ENCODE measurements at places on chromosomes 11 and 22.

GRCh38 chr11:63835158-63835545, 3.8 kb upstream of the MARK2 start:
- no peak for DNase-seq

DNA sequence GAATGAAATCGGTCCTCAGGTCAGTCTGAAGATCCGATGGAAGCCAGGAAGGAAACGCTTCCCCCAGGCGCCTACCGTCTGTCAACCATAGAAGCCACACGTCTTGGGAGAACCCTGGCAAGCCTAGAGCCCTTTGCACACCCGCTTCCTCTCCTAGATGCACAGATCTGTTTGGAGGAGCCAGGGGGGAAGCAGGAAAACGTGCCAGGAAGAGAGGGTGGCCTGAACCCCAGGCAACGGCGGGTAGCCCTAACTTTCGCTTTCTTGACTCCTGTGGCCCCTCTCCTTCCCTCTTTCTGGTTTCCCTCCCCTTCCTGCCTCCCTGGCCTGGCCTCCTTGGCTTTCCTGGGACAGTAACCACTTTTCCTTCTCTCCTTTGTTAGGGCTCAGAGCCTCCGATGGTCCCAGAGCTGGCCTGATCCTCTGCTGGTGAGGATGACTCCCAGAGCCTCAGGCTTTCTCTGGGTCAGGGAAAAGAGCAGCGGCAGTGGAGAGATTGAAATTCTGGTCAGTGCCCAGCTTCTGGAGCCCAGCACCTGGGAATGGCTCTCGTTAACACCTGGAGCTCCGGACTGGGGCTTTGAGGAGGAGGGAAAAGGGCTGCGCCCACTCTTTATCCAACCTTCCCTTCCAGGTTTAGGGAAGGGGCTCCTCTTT, 2.1 kb downstream of the FXYD6 start:
- no peak for DNase-seq

- no peak for DNase-seq
Measured at GRCh38 chr11:115271643-115272042, 232.6 kb downstream of the CADM1 start.

GRCh38 chr11:18294862-18295261, 27.1 kb downstream of the HPS5 start:
- no peak for DNase-seq

DNA sequence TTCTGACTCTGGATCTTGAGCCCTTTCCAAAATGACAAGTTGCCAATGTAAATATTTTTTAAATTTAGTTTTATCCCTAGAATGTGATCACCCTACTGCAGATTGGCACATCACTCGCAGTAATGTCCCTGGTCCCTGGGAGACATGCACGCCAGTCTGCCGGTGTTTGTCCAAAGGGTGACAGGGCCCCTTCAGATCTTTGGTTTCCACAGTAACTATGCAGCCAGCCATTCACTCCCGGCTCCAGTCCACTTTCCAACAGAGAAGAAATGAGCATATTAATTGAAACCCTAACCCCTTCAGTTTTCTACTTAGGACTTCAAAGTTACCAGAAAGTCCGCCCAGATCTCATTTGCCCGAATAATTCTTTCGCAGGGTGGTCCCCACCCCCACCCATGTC, 25.8 kb upstream of the RASSF10 start:
- no peak for DNase-seq

GRCh38 chr11:73275381-73275750, 3.2 kb downstream of the P2RY6 start:
- no peak for DNase-seq

- no peak for DNase-seq
Measured at GRCh38 chr11:74806267-74806666, 57.6 kb downstream of the RNF169 start.

GRCh38 chr11:110358336-110358735, 61.9 kb upstream of the RDX start:
- DNase-seq: no peak

DNA sequence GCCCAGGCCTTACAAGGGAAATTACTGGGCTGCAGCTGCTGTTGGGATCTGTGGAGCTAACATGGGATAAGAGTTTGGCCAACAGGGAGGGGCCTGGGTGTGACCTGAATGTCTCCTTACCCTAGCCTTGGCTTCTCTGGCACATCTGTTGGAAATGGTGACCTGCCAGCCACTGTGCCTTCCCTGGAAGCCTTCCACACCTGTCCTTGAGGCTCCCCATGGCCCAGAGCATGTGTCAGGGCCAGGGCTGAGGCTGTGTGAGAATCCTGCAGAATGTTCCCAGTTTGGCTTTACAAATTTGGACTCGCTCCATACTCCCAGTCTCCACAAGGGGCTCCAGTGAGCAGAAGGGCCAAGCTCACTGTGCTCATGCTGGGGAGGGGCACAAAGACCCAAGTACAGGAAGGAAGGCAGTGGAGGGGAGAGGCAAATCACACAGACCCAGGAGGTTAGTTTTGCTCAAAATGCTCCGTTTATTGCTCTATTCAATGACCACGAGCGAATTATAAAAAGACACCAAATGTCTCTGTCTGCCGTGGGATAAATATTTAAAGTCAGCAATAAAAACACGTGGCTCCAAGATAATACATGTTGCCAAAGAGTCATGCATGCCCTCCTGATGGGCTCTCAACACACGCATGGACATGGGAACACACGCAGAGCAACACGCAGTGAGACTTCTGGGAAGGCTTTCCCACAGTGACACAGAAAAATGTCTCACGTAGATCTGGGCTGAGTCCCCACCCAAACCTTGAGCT, 1.7 kb upstream of the IGSF22 start:
- peak; percentile 50 for DNase-seq

- DNase-seq: no peak
Measured at GRCh38 chr11:75820645-75821044, 5.6 kb downstream of the UVRAG start.

- no peak for DNase-seq
Measured at GRCh38 chr11:45089676-45090499, 56.6 kb upstream of the PRDM11 start.

DNA sequence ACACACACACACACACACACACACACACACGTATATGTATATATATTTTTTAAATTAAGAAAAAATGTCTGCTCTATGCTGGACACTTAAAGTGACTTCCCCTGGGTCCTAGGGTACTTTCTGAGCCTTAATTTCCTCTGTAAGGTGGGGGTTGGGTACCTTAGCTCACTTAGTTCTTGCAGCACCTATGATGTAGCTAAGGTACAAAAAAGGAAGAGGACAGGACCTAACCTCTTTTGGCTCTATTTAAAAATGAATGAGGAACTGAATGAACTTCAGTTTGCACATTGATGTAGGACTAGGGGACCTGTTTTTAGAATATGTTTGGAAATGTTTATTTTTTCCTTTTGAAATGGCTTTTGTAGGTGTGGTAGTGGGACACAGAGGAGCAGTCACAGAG, 11.1 kb downstream of the SREBF2 start:
- DNase-seq: no peak

- DNase-seq: no peak
Measured at GRCh38 chr11:112249871-112250610, 10.6 kb downstream of the PLET1 start.

- DNase-seq: no peak
Measured at GRCh38 chr11:64875369-64876228, 2.8 kb downstream of the EHD1 start.

DNA sequence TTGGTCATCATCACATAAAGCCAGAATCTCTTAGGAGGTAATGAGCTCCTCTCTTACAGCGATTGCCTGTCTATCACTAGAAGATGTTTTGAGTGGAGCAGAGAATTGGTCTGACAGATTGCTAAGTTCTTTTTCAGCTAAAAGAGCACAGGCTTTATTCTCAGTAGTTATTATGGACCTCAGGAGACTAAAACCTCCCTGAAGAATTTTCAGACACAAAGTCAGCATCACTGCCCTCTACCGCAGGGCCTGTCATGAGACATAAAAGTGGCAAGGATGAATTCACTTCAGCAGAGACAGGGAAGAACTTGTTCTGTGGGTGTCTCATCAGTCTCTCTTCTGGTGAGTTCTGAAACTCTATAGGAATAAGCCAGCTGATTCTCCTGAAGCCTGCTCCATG, at the start of gene OR51I2:
Gene OR51I2 (plus strand): TSS at position 301 of the 400 bp plus-strand sequence. CDS start 4,166 bp downstream, outside the sequence.
- no peak for DNase-seq

DNA sequence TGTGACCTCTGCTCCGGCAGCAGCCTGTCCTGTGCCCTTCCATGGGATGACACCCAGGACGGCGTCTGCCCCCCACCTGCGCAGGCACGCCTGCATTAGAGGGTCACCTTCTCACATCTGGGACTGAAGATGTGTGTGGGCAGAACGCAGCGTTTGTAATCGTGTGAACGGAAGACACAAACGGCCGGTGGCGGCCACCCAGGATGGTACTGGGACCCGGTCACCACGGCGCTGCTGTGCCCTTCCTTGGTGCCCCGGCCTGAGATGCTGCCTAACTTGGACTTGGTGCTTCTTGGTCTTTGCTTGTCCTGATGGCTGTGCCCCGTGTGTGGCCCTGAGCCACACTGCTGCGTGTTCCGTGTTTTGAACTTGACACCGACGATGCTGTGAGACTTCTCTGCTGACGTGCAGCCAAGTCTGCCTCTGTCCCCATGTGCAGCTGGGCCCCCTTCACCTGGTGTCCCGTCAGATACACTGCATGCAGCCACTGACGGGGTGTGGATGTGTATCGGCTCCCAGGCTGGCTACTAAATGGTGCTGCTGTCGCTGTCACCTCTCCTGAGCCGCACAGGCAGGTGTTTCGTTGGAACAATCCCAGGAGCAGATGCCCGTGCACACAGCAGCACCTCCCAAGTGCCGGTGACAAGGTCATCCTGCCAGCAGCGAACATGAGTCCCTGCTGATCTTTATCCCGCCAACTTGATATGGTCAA, 21.4 kb downstream of the YPEL1 start:
- DNase-seq: no peak

GRCh38 chr11:71210861-71211260, 41.5 kb downstream of the SHANK2 start:
- DNase-seq: no peak

DNA sequence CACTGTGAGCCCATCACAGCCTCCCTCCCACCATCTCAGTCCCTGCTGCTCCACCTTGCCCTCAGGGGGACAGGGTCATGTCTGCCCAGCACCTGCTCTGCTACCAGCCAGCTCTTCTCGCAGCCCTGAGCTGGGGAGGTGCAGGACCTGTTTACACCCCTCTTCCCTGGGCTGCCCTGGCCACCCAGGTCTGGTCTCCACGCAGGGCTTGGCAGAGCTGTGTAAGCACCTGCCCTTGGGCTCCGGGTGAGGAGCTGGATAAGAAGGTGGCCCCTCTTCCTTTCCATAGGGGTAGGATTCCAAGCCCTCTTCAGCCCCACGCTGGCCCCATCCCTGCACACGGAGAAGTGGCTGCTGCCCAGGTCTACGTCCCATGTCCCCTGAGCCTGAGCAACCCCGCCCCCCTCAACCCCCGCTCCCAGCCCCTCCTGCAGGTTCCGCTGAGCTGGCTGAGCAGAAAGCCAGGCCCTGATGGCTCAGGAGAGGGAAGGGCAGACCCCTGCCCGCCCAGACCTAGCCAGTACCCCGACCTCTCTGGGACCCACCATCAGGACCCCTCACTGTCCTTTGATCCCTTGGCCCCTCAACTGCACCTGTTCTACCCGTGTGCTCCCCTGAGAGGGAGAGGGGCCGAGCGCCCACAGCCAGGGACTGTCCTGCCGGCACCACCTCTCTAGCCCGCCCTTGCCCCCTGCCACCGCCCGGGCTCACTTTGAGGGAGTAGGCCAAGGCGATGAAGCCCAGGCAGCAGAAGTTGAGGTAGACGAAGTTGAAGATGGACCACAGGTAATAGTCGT, 3.2 kb downstream of the IFITM10 start:
- DNase-seq: no peak

GRCh38 chr11:93515441-93516025, 27.7 kb downstream of the SMCO4 start:
- DNase-seq: no peak

- no peak for DNase-seq
Measured at GRCh38 chr11:11178671-11179638, 174.1 kb downstream of the CSNK2A3 start.

- no peak for DNase-seq
Measured at GRCh38 chr11:37390576-37391083, 792.6 kb upstream of the RAG2 start.

- DNase-seq: no peak
Measured at GRCh38 chr22:36257308-36257707, 4.4 kb downstream of the APOL1 start.

DNA sequence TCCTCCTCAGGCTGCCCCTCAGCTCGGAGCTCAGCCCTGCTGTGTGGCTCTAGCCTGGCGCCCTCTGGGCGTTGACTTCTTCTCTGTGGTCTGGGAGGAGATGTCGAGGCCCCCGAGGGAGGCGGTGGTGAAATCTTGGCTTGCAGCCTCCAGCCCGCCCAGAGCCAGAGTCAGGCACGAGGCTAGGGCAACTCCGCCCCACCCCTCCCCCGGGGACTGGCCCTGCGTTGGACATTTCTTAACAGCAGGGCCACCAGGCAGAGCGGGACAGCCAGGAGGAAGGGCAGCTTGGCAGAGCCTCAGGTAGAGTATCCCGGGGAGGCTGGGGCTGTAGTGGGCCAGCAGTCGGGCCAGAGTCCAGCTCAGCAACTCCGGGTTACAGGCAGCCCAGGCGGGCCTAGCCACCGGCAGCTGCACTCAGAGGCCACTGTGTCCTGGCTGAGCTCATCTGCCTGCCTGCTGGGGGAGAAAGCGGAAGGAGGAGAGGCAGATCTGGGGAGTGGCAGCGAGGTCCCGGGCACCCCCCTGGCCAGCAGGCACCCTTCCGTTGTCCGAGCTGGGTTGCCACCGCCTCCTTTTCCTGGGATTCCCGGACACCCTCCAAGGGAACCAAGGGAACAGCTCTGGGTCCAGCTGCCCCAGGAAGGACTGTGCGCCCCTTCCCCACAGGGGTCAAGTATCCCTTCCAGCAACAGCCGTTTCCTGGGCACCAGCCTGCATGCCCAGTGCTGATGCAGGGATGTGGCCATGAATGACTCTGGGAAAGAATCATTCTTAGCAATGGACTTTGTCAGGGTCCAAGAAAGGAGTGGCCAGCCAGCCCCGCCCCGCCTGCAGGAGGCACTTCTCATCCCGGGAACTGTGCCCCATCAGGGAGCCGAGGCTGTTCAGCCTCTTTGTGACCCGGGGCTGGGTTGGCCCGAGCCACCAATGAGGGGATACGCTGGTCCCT, at the start of gene ALDH3B1:
Gene ALDH3B1 (plus strand): TSS at position 238 of the 952 bp plus-strand sequence. CDS start 4,971 bp downstream, outside the sequence.
- DNase-seq: peak; percentile 9

- no peak for DNase-seq
Measured at GRCh38 chr22:30265131-30265720, 1.4 kb downstream of the OSM start.

DNA sequence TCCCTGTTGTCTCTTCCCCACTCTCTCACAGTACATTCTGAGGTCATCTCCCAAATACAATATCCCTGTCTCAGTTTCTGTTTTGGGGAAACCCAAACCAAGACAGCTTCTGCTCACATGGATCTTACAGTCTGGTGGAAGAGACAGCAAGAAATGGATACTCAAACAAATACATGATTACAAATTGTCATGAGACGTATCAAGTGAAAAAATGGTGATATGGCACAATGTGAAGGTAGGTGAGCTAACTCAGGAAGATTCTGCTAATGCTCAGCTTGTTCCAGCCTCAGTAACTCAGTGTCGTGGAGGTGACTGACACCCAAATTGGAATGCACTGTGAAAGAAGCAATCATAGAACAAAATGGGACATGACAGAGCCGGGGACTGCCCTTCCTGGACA, 68.3 kb downstream of the CHST1 start:
- DNase-seq: no peak
